ENCODE measurements at places on chromosomes 2 and 18. TPM values are rescaled to one million over a fixed set of nuclear protein-coding genes. Genes with fewer than 3 reads are reported as not detected.

RNU2-63P gene
- total RNA-seq = 5.2 TPM

TFCP2L1 gene
- total RNA-seq = 3.7 TPM

SLC16A14 gene
- total RNA-seq = 2.6 TPM

MERTK gene
- total RNA-seq = 7.3 TPM

- H3K36me3 ChIP-seq = no peaks in the 10 kb centered on the region
- H3K4me3 ChIP-seq = no peak overlapping the region
- H3K27ac ChIP-seq = no peak overlapping the region
- H3K4me1 ChIP-seq = no peaks in the 10 kb centered on the region
Measured at GRCh38 chr2:236714080-236714479, 144.5 kb downstream of the ACKR3 start.

- no peaks in the 10 kb centered on the region for H3K27me3 ChIP-seq
- peaks cover 7% of the 10 kb centered on the region for H3K4me1 ChIP-seq
- H3K27ac ChIP-seq = no peak overlapping the region
Measured at GRCh38 chr18:22711192-22711685, 221.9 kb upstream of the RBBP8 start.

DNA sequence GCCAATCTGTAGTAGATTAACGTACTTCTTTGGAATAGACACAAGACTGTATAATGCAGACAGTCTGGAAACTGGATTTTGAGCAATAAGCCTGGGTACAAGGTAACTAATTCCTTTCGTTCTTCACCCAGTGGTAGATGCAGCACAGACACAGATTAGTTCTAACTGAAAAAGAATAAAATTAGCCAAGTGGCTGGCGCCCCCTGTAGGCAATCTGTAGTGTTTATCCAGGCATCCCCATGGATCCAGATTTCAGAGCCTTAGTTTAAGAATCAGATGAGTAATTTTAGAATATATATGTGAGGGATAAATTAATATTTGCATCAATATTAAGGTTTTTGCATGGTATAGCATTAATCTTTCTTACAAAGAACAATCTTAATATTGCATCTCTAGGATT lies 563.9 kb downstream of the DCC start:
- H3K27ac ChIP-seq = no peak overlapping the region
- H3K4me1 ChIP-seq = peaks cover 8% of the 10 kb centered on the region
- peak; percentile 64 for DNase-seq
- H3K4me3 ChIP-seq = no peak overlapping the region
- no peaks in the 10 kb centered on the region for H3K27me3 ChIP-seq

- H3K4me1 ChIP-seq = peaks cover 87% of the 10 kb centered on the region
- H3K27ac ChIP-seq = peak overlapping the region; percentile 85
- no peaks in the 10 kb centered on the region for H3K27me3 ChIP-seq
- H3K4me3 ChIP-seq = no peak overlapping the region
- H3K36me3 ChIP-seq = no peaks in the 10 kb centered on the region
Measured at GRCh38 chr2:134141598-134142340, 112.1 kb upstream of the MGAT5 start.

DNA sequence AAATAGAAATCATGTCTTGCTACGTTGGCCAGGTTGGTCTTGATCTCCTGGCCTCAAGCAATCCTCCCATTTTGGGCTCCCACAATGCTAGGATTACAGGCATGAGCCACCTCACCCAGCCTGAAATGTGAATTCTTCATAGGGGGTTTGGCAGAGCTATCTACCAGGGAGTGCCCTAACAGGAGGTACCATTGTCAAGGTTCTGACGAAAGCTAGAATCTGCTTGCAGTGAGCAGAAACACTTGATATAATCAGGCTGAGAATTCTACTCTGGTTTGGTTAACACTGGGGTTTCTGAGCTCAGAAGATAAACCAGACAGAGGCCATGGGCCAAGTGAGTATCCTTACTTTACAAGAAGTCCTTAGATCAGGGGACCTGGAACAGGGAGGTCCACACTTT lies 7.2 kb upstream of the LAMA3 start:
- no peak for DNase-seq
- H3K36me3 ChIP-seq = no peaks in the 10 kb centered on the region
- no peak overlapping the region for H3K4me3 ChIP-seq
- no peak overlapping the region for H3K27ac ChIP-seq
- 0 out of 2 replicates have a peak, but pooled peaks cover 6% of the 10 kb centered on the region for H3K4me1 ChIP-seq

GRCh38 chr2:96112501-96113366 lies 3.6 kb downstream of the ADRA2B start:
- H3K27me3 ChIP-seq = peaks cover 19% of the 10 kb centered on the region
- H3K36me3 ChIP-seq = no peaks in the 10 kb centered on the region
- H3K4me3 ChIP-seq = no peak overlapping the region
- peaks cover 35% of the 10 kb centered on the region for H3K4me1 ChIP-seq

Data from WTC11 (cell line).